Upper lobe of left lung (tissue), 6 donors: ENCODE measurements at places on chromosomes 16 and 17. TPM values are rescaled to one million over a fixed set of nuclear protein-coding genes. Genes with fewer than 3 reads are reported as not detected.
A peak's percentile ranks its signal among the peaks of the same experiment; 100 is the strongest.

DNA sequence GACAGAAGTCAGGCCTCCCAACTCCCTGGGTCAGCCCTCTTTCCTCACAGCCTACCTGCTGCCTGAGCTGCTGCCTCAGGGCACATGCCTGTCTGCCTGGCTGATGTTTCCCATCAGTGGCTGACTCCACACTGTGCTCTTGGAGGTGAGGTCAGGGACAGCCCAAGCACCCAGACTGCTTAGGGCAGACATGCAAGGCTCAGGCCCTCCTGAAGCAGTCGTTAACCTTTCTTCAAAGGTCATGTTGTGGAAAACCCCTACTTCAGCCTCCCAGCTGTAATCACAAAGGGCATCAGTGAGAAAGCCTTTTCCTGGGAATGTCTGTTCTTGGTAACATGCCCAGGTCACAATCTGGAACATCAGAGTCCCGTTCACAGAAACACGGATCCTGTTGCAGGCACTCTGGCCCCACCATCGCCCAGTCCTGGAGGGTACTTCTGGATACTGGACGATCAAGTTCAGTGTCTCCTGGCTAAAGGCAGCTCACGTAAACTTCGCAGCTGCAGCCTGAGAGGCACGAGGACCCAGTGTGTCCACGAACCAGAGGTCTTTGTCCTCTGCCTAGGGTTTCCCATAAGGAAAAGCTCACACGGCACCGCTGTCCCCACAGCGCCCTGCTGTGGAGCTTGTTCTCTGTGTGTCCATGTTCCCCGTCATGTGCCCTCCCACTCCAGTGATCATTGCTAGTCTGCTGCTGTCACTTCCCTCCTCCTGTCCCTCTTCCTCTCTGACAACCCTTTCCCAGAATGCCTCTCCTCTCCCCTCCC is 54.9 kb downstream of the GNAO1 start:
- no peaks in the 10 kb centered on the region for H3K4me1 ChIP-seq
- no peak overlapping the region for H3K4me3 ChIP-seq

DNA sequence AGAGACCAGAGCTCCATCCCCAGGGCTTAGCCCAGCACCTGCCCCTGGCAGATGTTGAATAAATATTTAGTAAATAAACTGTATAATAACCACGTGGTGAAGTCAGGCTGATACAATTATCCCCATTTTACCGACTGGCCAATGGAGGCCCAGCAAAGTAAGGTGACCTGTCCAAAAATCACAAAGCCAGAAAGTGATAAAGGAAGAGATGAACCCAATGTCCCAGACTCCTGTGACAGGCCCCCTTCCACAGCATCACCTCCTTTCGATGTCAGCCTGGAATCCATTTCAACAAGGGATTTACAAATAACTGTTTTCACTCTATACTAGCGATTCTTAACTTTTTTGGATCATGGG is 5.5 kb downstream of the TVP23A start:
- H3K36me3 ChIP-seq, result no peaks in the 10 kb centered on the region
- H3K4me1 ChIP-seq, result peaks cover 9% of the 10 kb centered on the region
- H3K27me3 ChIP-seq, result no peaks in the 10 kb centered on the region
- no peak for DNase-seq

DNA sequence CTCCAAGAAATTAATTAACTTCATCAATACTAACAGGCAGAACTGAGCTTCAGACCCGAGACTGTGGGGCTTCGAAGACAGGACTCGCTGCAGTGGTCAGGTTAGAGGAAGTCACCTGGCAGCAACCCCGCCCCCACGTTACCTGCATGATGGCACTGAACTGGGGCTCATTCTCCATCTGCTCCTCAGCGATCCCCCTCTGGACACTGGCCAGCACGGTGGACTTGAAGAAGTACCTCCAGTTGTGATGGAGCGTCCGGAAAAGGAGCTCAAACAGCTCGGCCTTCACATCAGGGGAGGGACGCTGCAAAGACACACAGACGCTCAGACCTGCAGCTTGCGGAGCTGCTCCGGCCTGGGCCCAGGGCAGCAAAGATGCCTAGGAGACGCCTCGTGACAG is 40.9 kb upstream of the GSG1L start:
- peaks cover 99% of the 10 kb centered on the region for H3K36me3 ChIP-seq
- H3K4me1 ChIP-seq, result no peaks in the 10 kb centered on the region
- no peak for DNase-seq
- H3K27ac ChIP-seq, result no peak overlapping the region
- H3K27me3 ChIP-seq, result no peaks in the 10 kb centered on the region
- no peak overlapping the region for H3K4me3 ChIP-seq

DNA sequence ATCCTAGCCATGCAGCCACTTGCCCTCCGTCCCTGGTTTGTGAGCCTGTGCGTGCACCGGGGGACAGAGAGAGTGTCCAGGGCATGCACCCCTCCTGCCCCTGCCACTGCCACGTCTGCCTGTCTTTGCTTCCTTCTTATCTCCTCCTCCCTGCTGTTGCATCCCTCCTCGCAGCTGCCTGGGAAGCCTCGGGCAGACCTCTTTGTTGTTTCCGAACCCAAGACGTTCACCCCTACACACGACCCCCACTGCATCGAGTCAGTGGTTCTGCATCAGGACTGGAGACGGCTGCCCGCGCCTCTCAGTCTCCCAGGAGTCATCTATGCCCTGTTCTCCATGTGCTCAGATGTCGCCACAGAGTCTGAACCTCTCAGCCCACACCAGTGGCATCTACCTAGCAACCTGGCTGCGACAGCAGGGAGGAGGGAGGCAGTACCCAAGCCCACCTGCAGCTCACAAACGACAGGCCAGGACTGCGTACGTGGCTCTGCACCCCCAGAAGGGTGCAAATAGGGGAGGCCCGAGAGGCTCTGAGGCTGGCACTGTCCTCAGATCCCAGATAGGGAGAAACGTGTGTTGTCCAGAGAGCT is 5.2 kb downstream of the TIMP2 start:
- no peak overlapping the region for H3K4me3 ChIP-seq
- H3K27ac ChIP-seq, result no peak overlapping the region
- DNase-seq, result no peak
- H3K4me1 ChIP-seq, result peaks cover 51% of the 10 kb centered on the region
- no peaks in the 10 kb centered on the region for H3K27me3 ChIP-seq

DNA sequence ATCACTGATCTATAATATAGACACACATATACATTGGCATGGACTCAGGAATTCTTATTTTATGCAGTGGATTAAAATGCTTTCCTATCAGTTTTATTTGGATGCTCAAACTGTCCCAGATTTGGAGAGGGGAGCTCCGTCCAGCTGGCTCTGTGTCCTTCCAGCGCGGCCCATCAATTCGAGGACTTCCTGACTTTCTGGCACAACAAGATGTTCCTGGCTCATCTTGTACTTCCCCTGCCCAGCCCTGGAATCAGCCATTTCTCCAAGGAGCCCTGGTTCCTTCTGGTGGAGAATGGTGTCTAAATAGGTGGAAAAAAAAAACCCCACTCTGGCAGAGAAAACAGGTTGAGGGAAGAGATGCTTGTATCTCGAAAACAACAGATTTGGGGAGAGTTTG is 94.5 kb downstream of the CRISPLD2 start:
- DNase-seq, result no peak
- no peaks in the 10 kb centered on the region for H3K36me3 ChIP-seq
- H3K4me1 ChIP-seq, result peaks cover 17% of the 10 kb centered on the region
- H3K27ac ChIP-seq, result no peak overlapping the region

DNA sequence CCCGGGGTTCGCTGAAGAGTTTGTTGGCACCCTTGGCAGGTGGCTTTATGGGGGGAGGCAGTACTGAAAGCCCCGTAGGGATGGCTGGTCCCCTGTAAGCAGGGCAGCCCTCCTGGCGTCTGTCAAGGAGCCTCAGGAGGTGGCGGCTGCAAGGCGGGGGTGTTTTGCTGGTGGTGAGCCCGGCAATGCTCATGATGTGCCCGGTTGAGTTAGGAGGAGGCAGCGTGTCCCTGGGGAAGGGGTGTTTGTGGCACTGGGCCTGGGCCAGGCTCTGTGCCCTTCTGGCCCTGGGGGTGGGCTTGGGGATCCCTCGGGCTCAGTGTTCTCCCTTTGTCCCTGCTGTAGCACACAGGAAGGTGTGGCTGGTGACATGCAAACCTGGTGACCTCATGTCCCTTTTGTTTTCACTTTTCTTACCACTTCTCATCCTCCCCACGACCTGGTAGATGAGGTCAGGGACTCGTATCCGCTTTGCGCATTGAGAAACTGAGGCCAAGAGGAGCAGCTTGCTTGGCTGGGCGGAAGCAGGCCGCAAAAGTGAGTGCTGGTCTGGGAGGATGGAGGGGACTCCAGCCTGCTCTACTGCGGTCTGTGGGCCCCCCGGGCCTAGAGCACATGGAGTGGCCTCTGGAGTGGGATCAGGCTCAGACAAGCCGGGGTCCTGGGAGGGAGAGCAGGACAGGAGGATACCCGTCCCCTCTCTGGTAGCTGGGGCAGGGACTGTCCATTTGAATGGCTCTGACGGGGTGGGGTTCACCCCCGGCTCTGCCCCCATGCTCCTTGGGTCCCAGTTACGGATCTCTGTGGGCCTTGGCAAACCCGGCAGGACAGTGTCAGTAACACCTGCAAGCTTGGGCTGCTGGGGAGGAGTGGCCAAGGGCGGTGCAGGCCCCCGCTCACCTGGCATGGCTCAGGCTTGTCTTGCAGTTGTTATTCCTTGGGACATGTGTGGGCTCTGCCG is 2.2 kb downstream of the SNN start:
- no peaks in the 10 kb centered on the region for H3K36me3 ChIP-seq
- no peaks in the 10 kb centered on the region for H3K27me3 ChIP-seq
- DNase-seq, result no peak
- H3K4me1 ChIP-seq, result peaks cover 49% of the 10 kb centered on the region
- H3K4me3 ChIP-seq, result peak overlapping the region; percentile 92

DNA sequence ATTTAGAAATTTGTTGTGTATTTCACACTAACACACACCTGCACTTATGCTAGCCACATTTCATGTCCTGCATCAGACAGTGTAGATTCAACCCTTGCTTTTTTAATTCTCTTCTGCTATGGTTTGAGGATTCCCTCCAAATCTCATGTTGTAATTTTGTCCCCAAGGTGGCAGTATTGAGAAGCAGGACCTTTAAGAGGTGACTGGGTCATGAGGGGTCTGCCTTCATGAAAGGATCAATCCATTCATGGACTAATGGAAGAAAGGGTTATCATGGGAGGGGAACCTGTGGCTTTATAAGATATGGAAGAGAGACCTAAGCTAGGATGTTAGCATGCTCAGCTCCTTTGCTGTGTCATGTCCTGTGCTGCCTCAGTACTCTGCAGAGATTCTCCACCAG is 1032.2 kb downstream of the CDH11 start:
- H3K36me3 ChIP-seq, result no peaks in the 10 kb centered on the region
- no peaks in the 10 kb centered on the region for H3K27me3 ChIP-seq
- no peak overlapping the region for H3K4me3 ChIP-seq
- no peak overlapping the region for H3K27ac ChIP-seq
- H3K4me1 ChIP-seq, result no peaks in the 10 kb centered on the region
- DNase-seq, result no peak

DNA sequence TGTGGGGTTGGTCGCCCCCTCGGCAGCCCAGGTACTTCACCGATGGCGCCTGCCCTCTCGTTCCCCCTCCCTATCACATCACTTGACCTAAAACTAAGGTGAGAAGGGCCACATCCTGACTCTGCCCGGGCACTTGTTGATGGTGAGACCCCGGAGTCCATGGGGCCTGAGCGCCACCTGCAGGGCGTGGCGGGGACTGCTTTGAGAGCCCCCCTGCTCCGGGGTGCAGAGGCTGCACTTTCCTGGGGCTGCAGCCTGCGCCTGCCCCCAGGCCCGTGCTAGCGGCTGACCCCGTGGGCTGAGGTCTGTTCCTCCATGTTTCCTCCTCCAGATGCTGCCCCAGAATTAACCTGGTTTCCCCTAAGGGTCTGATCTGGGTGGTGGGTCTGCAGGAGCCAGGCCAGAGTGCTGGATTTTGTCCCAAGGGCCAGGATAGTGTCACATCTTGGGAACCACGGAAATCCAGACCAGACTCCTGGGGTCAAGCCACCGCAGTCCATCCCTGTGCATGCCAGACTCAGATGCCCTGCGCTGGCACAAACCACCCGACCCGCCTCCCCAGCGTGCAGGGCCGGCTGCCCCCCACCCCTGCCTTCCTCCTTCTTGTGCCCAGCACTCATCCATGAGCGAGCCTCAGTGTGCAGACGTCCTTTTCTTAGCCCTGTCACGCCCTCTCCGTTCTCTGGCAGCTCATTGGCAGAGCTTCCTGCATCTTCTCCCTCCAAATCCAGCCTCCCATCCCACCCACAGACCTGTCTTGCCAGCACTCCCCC is 2.7 kb downstream of the NDUFAF8 start:
- H3K4me3 ChIP-seq, result no peak overlapping the region
- peak; percentile 94 for DNase-seq
- no peaks in the 10 kb centered on the region for H3K27me3 ChIP-seq
- no peak overlapping the region for H3K27ac ChIP-seq
- H3K4me1 ChIP-seq, result peaks cover 27% of the 10 kb centered on the region

DNA sequence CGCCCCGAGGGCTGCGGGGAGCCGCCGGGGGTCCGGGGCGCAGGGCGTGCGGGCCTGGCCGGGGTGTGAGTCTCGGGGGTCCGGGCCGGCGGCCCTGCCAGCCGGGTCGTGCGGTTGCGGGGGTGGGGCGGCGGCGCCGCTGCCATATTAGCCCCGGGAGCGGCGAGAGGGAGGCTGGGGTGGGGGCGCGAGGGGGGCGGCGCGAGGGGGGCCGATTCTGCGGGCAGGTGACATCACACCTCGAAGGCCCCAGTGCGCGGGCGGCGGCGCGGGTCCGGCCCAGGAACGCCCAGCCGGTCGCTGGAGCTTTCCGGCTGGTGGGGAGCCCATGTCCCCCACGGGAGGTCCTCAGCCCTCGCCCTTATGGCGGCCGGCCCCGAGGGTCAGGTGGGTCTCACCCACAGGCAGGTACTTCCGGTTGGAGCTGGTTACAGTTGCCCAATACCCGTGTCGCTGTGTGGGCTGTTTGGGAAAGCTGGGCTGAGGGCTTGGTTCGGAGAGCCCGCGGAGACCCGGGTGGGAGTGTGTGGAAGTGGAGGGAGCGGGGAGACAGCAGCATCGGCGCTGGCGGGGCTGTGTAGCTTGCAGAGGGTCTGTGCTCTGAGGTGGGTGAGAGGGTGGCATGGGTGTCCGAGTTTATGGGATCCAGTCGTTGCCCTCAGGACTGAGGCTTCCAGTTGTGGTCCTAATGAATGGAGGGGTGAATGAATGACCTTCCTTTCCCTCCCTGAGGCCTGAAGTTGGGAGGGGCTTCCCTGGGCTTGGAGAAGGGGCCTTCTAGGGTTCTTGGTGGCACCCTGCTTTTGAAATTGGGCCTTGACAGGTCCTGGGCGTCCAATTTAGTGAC is 804 bp downstream of the ATP6V0C start:
- no peaks in the 10 kb centered on the region for H3K27me3 ChIP-seq
- no peaks in the 10 kb centered on the region for H3K36me3 ChIP-seq
- peak overlapping the region; percentile 83 for H3K4me3 ChIP-seq

- no peaks in the 10 kb centered on the region for H3K27me3 ChIP-seq
- DNase-seq, result no peak
- H3K36me3 ChIP-seq, result no peaks in the 10 kb centered on the region
- no peak overlapping the region for H3K27ac ChIP-seq
- peaks cover 7% of the 10 kb centered on the region for H3K4me1 ChIP-seq
These were observed 152.7 kb downstream of the RAB11FIP4 start for GRCh38 chr17:31544186-31544585.

Gene IRX6
- total RNA-seq, result 2.1 TPM

Gene TENT4B
- 7.2 TPM for total RNA-seq
